ENCODE measurements at places on chromosomes 7 and 10.
A peak's percentile ranks its signal among the peaks of the same experiment; 100 is the strongest.

DNA sequence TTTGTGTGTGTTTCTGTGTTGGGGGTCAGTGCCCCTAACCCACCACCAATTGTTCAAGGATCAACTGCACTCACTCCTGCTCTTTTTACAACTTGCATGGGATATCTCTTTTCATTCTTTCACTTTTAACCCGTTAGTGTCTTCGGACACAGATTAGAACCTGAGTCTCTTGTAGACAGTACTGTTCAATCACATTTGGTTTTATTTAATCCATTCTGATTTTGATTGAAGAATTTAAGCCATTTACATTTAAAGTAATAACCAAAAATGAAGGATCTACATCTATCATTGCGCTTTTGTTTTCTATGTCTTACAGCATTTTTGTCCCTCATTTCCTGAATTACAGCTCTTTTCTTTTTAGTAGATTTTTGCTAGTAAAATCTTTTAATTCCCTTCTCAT lies 43.6 kb downstream of the ZNF248 start:
- DNase-seq = no peak

DNA sequence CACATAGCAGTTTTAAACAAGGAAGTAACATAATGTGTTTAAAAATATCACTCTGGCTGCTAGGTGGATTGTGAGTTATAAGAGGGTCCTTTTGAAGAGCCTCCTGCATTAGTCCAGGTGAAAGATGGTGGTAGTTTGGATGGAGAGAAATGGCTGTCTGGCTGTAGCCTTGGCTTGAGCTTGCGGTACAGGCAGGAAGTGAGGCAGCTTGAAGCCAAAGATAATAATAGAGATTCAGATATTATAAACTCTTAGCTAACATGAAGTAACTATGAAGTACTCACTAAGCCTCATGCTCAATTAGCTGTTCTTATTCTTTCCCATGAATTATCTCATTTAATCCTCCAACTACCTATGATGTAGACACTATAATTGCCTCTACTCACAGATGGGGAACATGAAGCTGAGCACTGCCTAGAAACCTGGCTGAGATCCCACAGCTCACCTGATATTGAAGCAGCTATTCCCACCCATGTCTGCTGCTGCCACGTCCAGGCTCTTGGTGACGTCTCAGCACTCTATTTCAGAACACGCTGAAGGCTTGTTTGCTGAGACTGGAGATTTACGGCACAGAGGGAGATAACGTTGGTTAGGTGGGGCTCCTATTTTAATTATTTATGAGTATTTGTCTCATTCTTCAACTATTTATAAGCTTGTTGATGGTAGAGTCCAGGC lies 10.4 kb downstream of the C10orf120 start:
- no peak for DNase-seq

DNA sequence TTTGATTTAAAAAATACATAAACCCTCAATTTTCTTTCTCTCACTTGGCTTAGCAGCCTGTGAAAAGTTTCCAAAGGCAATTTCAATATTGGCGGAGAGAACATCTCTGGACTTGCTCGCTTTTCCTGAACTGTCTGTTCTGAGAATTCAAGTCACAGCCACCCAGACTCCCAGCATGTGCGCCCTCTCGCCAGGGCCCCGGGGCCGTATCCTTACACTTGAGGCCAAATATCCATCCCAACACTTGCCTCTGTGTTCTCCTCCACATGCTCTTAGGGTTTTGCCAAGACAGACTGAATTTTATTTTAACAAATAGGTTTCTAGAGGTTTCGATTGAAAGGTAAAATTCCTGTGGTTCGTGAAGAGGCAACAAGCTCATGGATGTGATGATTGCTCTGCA lies 111.5 kb upstream of the GPR26 start:
- DNase-seq = no peak

GRCh38 chr10:117463545-117463920 lies 79.0 kb upstream of the EMX2 start:
- no peak for DNase-seq

- no peak for DNase-seq
Measured at GRCh38 chr7:69018200-69018599, 580.1 kb upstream of the AUTS2 start.

- no peak for DNase-seq
Measured at GRCh38 chr7:116517626-116518025, 7.2 kb upstream of the CAV1 start.

GRCh38 chr7:32914184-32914583 lies 22.6 kb upstream of the KBTBD2 start:
- no peak for DNase-seq

DNA sequence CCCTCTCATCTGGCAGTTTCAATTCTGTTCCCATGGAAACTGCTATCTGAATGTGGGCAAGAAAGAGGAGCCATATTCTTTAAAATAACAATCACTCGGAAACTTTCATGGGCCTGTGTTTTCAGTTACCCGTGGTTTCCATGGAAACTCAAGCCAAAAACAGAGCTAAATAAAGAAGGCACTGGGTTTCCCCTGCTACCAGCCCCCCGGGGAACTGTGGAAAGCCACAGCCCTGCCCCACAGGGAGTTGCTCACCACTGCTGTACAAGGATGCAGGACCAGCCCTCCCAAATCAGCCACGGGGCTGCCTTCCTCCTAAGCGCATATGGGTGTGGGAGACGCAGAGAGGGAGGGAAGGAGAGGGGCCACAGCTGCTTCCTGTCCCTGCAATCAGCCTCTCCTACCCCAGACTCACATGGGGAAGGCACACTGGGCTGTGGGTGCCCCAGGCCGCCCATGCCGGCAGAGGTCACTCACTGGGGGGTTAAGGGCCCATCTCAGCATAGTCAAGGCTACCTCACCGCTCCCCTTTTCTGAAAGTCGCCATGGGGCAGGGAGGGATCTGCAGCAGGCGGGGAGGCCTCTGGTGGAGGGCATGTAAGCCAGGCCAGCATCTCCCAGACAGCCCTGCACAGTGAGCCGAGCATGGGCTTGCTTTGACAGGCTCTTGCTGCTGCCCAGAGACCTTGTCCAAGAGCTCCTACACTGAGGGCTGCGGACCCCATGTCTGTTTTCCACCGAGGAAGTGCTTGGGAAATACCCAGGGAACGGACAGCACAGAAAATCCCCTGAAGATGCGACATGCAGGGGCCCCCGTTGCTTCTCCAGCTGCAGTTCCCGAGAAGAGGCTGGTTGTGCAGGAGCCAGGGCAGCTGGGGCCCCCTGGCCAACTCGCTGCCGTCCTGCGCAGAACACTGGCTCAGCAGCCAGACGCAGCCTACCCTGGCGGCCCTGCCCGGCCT lies 157.3 kb upstream of the PPP2R2D start:
- DNase-seq = peak; percentile 13

- no peak for DNase-seq
Measured at GRCh38 chr7:116159711-116160110, 50.6 kb upstream of the TES start.

- DNase-seq = no peak
Measured at GRCh38 chr10:78754269-78755062, 314.3 kb upstream of the ZMIZ1 start.

GRCh38 chr10:132111871-132112341 lies 46.2 kb downstream of the JAKMIP3 start:
- DNase-seq = no peak

GRCh38 chr10:108749042-108749441 lies 1174.3 kb downstream of the XPNPEP1 start:
- DNase-seq = no peak

DNA sequence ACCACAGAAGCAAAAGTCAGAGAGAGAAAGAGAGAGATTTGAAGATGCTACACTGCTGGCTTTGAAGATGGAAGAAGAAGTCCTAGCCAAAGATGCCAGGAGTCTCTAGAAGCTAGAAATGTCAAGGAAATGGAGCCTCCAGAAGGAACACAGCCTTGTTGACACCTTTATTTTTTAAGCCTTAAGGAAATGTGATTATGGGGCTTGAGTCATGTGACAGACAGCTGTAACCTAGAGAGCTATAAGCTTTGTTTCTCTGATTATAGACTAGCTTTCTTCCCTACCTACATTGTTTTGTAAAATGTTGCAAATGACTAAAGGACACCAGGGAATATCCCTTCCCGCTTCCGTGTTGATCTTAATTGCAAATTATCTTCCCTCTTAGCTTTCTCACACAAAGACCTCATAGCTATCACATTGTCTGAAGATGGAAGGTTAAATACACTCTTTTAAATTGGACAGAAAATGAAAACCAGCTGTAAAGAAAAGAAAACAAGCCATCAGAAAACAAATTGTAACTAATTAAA lies 199.9 kb downstream of the ARHGAP12 start:
- DNase-seq = no peak

- no peak for DNase-seq
Measured at GRCh38 chr7:19101909-19102308, 15.5 kb downstream of the TWIST1 start.

GRCh38 chr10:5975641-5976473 lies 1.5 kb downstream of the IL15RA start:
- DNase-seq = peak; percentile 78

DNA sequence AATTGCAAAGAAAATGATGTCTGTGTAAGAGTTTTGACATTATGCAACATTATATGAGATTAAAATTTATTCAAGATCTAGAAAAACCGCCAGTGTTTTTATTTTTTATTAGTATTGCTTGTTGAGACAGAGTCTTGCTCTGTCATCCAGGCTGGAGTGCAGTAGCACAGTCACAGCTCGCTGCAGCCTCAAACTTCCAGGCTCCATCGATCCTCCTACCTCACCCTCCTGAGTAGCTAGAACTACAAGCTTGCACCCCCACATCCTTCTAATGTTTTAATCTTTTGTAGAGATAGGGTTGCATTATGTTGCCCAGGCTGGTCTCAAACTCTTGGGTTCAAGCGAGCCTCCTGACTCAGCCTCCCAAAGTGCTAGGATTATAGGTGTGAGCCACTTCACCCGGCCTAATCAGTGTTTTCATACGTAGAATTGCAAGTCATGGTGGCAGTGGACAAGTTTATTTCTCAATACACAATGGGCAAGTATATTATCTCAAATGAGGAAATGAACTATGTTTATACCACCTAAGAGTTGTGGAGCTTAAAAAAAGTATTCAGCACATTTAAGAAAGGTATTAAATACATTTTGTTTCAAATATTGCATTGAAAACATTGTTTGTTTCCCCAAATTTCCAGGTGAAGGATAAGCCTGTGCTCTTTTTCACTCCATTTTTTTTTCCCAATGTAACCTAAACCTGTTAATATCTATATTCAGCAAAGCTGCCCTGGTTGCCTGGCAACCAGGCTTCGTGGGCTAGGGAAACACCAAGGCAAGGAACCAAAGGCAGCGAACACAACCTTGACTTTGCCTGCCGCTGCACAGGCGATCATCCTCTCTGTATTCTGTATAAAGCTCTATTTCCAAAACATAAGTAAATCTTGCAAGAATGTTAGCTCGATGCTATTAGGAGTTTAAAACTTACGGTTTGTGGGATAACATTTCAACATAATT lies 163.9 kb downstream of the CACNB2 start:
- no peak for DNase-seq

DNA sequence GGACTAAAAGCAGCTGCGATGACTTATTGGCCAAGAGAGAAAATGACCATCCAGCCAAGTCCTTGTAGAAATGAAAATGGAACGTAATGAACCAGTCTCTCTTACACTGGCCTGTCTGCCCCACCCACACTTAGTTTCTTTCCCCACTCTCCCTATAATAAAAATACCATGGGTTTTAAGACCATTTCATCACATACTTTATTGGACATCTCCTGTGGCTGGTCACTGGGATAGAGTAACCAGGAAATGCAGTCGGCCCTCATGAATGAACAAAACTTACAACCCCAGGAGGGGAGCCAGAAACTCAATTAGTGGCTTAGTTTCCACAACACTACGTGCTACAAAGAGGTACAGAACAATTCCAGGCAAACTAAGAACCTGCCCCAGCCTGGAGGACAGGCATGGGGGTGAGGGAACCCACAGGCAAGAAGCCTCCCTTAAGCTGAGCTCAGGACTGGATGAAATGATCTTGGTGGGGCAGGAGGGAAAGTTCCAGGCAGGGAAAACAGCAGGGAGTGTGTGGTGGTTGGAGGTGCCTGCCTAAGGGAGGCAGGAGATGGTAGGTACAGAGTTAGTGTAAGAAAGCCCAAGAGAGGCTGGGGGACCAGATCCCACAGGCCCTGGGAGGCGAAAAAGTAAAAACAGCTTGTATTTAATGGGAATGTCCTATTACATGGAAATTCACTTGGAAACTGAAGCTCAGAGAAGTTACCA lies 29.6 kb downstream of the MKI67 start:
- DNase-seq = no peak

DNA sequence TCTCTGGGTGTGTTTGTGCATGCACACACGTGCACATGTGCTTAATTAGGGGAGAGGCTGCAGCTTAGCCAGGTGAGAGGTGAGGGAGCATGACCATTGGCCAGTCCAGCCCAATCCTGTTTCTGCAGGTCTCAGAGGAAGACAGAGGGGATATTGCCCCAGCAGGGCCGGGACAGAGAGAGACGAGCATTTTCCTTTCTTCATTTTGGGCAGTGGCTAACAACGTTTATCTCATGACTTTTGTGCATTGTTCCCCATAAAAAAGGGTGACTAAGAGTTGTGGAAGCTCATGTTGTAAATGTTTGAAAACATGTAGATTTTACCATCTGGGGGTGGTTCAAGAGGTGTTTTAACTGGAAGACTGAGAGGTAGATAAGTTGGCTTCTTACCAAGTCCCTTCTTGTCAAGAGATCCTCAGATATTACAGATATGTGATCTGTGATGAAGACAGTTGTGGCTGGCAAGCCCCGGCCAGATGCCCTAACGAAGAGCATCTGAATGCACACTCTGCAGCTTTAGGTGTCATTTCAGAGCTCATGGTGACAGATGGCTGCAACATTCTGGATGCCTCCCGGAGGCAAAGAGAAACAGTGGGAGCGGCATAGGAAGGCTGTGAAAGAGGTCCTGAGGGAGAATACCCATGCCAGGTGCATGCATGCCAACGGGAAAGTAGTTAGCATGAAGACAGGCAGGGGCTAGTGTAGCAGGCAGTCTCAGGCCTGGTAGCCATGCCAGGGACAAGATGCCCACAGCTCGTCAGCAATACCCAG lies 16.7 kb upstream of the DMBT1 start:
- DNase-seq = no peak

Measured in stimulated activated CD4-positive, alpha-beta T cell treated with anti-CD3 and anti-CD28 coated beads, Interleukin-15, amount 100 ng/mL, for 24 hours (primary cell).